ENCODE measurements at places on chromosomes 1 and 21.

GRCh38 chr1:24903955-24904730 is 25.9 kb downstream of the RUNX3 start:
- peak; percentile 7 for DNase-seq

DNA sequence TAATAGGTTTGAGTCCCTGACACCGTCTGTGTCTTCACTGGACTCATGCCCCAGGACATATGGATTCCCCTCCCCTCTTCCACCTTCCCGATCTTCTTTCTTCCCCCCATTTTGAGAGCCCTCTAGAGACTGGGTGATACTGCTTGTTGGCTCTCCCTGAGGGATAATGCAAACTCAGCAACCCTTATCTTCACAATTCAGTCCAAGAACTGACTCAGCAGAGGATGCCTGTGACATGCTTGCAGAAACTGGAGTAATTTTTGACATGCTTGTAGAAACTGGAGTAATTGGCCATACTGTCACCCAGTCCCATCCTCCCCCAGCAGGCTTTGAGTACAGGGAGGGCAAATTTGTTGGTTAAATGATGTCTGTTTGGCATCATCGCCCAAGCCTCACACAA is 127.6 kb upstream of the CTTNBP2NL start:
- DNase-seq = no peak

DNA sequence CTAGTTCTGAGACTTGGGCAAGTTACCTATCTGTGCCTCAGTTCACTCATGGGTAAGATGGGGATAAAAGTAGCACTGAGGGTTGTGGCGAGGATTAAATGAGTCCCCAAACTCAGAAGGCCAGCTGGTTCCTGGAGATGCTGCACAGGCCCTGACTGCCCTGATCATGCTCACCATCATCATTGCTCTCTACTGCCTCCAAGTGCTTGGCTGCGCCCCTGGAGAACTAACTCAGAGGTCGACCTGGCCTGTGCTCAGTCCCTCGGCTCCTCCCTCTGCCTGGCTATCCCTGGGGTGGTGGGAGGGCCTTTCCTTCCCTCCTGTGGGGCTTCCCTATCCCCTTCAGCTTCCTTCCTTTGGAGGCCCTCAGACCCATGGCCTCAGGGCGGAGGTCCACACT is 5.6 kb downstream of the SLC5A9 start:
- no peak for DNase-seq

DNA sequence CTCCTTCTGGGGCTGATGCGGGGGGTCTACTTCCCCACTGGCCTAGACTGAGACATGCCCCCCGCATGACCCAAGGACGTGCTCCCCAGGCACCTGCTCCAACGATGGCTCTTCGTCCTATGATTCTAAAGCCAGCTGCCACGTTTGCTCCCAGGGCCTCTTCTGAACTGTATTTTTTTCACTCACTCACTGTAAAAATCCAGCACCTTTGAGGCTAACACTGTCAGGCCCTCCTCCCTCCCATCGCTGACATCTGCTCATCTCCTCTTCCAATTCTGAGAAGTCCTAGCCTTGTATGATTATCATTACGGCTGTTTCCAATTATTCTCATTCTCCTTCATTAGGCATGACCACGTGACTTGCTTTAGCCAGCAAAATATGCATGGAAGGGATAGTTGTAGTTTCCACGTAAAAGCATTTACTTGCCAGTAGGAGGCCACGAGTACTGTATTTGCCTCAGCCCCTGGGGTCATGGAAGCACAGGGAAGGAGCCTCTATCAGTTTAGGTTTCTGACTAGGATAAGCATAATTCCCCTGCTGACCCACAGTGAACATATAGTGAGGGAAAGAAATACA is 19.1 kb upstream of the EDN2 start:
- no peak for DNase-seq

- no peak for DNase-seq
These were observed 924 bp downstream of the EXTL2 start for GRCh38 chr1:100893718-100894117.

GRCh38 chr1:9580942-9581341 is 7.8 kb upstream of the TMEM201 start:
- DNase-seq = no peak

- DNase-seq = no peak
These were observed 51.8 kb downstream of the FBXO42 start for GRCh38 chr1:16300436-16300835.

GRCh38 chr21:44684483-44684882 is 2.5 kb upstream of the KRTAP12-1 start:
- no peak for DNase-seq

- peak; percentile 35 for DNase-seq
These were observed 2.0 kb upstream of the PIP5K1A start for GRCh38 chr1:151196292-151196800.
